ENCODE measurements at places on chromosomes 7 and 10.

DNA sequence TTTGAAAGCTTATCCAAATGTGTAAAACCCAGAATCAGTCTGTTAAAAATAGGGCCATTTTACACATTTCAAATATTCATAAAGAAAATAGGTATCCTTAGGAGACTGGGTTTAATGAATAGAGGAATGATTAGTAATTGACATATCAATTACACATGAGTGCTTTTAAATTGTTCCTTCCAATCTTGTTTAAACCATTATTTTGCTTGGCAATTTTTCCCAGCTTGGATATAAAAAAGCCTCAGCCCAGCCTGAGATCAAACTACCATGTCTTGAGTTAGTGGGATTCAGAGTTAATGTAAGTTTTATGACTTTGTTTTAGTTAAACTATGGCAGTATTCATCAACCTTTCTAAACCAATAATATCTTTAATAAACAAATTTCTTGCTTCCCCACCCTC, 28.3 kb downstream of the PARP12 start:
- DNase-seq, result no peak

DNA sequence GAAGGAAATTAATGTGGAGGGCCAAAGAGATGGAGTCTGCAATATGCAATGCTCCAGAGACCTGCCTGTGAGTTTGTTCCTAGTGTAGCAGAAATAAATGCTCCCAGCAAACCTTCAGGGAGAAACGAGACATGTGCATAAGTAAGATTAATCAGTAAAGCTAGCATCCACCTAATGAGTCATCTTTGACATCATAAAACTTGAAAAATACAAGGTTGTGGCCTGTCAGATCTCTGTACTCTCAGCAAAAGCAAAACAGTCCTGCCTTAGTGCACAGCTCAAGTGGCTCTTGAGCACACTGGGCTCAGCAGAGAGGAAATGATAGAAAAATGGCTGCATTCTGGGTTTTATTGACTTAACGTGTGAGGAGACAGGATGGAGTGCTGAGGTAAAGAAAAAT, 32.5 kb upstream of the ERCC6 start:
- DNase-seq, result no peak

- no peak for DNase-seq
Observed at GRCh38 chr7:55895021-55895420, 7.8 kb downstream of the ZNF713 start.

- DNase-seq, result no peak
Observed at GRCh38 chr7:80379034-80379982, 132.6 kb downstream of the GNAT3 start.

DNA sequence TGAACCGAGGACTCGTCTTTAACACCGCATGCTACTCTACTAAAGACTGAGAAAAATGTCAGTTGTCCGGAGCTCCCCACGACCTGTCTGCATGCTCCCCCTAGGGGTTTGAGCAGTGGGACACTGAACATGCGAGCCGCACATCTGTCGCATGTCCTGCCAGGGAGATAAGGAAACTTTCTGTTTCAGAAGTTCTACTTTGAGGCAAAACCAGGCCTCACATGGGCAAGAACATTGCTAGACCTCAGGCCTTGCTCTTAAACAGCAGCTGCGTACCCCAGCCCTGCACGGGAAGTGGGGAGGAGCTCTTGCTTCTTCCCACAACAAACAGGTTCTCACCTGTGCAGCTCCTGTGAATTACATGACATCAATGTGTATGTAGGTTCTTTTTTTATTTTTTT, 30.3 kb upstream of the HERPUD2 start:
- no peak for DNase-seq

DNA sequence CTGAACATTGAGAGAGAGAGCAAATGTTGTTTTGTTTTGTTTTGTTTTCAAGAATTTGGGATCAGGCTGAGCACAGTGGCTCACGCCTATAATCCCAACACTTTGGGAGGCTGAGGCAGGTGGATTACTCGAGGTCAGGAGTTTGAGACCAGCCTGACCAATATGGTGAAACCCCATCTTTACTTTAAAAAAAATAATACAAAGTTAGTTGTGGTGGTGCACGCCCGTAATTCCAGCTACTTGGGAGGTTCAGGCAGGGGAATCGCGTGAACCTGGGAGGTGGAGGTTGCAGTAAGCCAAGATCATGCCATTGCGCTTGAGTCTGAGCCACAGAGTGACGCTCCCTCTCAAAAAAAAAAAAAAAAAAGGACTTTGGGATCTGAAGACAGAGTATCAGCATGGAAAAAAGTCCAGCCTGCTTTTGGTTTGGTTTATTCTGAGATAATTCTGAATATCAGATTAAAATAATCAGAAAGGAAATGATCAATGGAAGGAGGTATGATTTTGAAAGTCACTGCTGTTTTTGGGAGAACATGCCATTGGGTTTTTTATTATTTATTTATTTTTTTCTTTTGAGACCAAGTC, 1.9 kb upstream of the ITIH2 start:
- DNase-seq, result no peak

DNA sequence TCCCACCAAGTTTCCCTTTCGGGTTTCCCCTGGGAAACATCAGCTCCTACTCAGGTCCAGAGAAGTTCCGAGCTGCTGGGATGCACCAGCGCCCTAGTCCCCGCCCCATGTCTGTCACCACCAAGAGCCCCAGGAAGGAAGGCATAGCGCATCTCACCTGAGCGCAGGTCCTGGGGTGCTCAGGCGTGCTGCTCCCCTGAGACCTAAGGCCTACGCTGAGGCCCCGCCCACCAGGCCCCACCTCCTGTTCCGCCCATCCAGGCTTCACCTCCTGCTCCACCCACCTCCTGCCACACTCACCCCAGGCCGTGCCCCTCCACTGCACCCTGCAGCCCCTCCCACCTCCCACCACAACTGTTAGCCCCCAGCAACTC, 1.2 kb upstream of the TFR2 start:
- no peak for DNase-seq

- no peak for DNase-seq
Observed at GRCh38 chr10:1216574-1217236, 160.5 kb downstream of the WDR37 start.

- DNase-seq, result no peak
Observed at GRCh38 chr7:35753761-35754603, 46.9 kb upstream of the SEPTIN7 start.

GRCh38 chr7:153523320-153524015, 528.7 kb upstream of the DPP6 start:
- no peak for DNase-seq
